ENCODE measurements at places on chromosomes 1 and 21. TPM values are rescaled to one million over a fixed set of nuclear protein-coding genes. Genes with fewer than 3 reads are reported as not detected.

KIAA1614 gene
- 0.09 TPM for total RNA-seq

NPHS2 gene
- not detected for total RNA-seq

DMRTA2 gene
- total RNA-seq: not detected

GIPC2 gene
- 0.09 TPM for total RNA-seq

KRTAP12-2 gene
- total RNA-seq: not detected

RORC gene
- 0.94 TPM for total RNA-seq

TRPM2 gene
- total RNA-seq: 6.7 TPM

CELA3B gene
- total RNA-seq: not detected

SYNC gene
- not detected for total RNA-seq

CADM3 gene
- total RNA-seq: not detected

CYP4B1 gene
- not detected for total RNA-seq

APCS gene
- not detected for total RNA-seq

CSF3R gene
- total RNA-seq: 0.11 TPM

DYNLT5 gene
- total RNA-seq: not detected

BARHL2 gene
- total RNA-seq: not detected

KCNJ15 gene
- total RNA-seq: 0.60 TPM

KIF17 gene
- total RNA-seq: 0.09 TPM

MNDA gene
- not detected for total RNA-seq

CGN gene
- 0.50 TPM for total RNA-seq

OR2T35 gene
- not detected for total RNA-seq

PAQR7 gene
- 7.9 TPM for total RNA-seq

Data from activated T-helper 2 cell treated with anti-CD3 and anti-CD28 coated beads, Interferon-gamma antibody, Interleukin-2, Interleukin-4, amounts not matched to agents 10 μg/mL and 5 μg/mL and 100 μg/mL, durations not matched to agents 14 hours and 24 hours and 36 hours (primary cell).